NCI-H2107 (cell line): ENCODE measurements at places on chromosomes 2 and 18.
A peak's percentile ranks its signal among the peaks of the same experiment; 100 is the strongest.

DNA sequence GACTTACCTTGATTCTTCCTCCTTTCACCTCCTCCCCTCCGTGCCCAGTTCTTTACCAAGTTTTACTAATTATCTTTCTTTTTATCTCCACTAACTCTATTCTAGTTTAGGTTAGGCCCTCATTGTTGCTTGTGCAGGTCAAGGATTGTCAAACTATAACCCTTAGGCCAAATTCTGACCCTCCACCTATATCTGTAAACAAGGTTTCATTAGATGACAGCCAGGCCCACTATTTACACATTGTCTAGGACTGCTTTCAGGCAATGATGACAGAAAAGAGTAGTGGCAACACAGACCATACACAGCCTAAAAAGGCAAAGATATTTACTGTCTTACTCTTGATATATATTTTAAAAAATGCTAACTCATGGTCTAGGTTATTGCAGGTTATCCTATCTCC is 212.0 kb downstream of the RAD51AP2 start:
- DNase-seq: no peak

DNA sequence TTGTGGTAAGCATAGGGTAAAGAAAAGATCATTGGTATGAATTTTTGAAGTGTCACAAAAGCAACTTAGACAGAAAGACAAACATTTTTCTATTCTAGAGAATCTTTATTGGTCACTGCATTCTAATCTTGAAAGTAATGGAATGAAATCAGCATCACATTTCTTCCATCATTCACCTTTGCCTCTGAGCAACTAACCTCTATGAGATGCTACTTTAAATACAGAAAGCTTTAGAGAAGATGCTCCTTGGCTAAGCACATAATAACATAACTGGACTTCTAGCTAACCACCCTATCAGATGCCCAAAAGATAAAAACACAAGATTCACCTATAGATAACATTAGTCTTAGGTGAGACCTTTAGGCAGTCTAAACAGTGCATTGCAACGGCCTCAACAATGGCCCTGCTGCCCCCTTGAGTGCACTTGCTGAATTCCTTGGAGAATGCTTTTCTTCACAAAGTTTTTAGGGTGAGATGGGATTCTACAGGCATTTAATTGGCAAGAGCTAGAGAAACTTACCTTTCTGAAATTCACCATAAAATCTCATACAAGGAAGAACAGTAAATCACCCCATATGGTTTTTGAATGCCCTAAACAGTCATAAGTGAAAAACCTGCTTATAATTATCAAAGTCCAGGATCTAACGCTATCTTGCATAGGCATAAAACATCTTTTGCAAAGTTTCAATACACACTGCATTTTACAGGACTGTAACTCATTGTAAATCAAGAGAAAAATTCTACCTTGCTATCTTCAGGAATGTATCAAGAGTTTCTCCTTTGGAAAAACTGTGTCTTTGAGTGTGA is 791.3 kb upstream of the CHAC2 start:
- no peak for DNase-seq

DNA sequence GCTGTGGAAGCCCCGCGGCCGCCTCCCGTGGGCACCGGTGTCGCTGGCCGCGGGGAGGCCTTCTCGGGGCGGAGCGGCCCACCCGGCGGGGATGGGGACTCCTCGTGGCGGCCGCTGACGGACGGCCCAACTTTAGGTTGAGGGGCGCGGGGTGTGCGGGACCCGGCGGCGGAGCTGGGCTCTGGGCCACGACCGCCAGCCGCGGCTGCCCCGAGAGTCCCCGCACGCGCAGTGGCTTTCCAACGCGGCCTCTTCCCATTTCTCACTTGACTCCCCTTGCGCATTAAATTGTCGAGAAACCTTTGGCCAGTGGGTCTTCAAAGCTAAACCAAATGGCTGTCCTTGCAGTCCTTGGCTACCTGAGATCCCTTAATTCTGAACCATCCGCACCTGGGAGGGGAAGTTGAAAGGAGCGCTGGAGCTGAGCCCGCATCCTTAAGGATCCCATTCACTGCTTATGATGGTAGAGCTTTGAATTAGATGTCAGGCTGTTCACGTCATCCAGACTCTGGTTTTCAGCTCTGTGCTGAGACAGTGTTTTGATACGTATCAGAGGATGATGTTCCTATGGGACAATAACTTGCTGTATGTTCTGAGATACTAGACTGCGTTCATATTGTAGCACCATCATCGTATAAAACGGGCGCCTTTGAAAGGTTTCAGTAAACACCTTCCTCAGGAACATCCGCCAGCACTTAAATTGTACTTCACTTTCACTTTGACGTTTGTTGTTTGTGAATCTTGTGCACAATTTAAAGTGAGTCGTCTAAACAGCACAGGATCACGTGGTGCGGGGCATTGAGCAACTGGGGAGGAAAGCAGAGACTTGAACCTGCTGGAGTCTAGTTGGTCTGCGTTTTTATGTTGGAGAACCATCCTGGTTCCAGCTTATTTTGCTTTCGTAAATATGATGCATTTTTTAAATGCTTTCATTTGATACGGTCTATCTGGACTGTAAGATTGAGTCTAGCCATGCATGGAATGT is 874 bp downstream of the CLIP4 start:
- DNase-seq: no peak

- peak; percentile 1 for DNase-seq
Observed at GRCh38 chr18:10851824-10852319, 297.5 kb downstream of the PIEZO2 start.

GRCh38 chr2:70842401-70842800 is 6.8 kb upstream of the CD207 start:
- DNase-seq: no peak

DNA sequence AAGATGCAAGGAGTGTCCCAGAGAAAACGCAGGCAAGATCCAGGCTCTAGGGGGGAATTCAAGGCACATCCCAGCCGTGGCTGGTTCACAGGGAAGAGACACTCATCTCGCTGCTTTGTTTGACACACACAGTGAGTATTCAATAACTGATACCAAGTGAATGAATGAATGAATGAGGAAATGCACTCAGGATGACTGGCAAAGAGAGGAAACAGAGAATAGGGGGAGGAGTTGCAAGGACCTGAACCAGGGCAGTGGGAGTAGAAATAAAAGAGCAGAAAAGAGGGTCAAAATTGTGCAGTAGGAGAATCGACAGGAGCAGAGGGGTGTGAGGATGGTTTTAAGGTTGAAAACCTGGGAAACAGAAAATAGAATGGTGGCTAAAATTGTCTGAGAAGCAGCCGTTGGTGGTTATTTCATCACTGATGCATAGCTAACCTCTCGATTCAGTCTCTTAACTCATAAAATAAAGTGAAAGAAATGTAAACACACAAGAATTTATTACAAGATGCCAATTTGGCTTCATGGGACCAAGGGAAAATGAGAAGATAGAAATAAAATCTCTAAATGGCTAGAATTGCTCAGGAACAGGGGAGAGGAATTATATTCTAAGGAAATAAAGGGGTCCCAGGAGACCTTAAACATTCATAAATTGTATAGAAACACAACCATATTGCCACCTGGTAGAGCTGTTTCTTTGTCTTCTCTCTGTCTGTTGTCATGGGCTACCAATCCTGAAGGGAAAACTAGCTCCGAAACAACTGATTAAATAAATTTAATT is 63.9 kb upstream of the PHLPP1 start:
- DNase-seq: no peak

DNA sequence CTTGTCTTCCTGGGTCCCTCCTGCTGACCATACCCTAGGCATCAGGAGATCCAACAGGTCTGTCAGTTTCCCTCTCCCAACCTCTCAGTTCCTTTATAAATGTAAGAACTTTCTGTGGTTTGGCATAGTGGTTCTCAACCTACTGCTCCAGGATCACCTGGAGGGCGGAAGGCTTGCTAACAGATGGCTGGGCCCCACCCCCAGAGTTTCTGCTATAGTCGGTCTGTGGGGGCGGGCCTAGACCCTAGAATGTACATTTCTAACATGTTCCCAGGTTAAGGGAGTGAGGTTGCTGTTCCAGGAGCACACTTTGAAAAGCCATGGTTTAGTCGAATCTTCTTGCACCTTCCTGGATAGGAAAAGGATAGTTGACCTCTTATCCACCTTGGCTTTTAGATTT is 37.0 kb downstream of the HK2 start:
- no peak for DNase-seq

DNA sequence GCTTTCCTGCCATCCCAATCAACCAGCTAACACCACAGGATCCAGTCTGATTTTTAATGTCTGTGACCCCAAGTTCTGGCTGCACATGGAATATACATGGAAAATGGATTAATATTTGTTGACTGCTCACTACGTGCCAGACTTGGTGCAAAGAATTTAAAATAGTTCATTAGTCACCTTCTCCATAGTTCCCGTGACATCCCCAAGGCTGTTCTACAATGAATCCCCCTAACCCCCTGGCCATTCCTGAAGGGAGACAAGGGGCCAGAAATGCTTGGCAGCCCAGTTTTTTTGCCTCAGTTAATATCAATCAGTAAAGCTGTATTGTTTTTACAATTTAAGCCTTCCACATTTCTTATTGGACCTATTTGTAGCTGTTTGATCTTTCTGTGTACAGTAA is 71.0 kb upstream of the ST3GAL5 start:
- DNase-seq: no peak

DNA sequence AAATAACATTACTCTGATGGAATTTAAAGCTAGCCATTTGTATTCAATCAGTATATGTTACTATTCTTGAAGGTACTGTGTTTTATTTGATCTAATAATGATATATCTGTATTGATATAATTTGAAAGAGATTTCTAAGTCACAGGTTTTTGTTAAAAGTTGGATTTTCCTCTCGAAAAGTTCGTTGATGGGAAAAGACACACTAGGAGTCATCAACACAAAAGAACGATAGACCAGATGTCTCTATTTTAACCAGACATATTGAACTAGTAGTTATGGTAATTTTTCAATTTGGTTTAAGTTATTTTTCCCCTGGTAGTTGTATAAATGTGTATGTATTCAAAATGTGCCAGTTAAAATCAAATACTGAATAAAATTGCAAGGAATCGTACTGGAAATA is 2.5 kb downstream of the ASXL3 start:
- DNase-seq: no peak

- DNase-seq: no peak
Observed at GRCh38 chr18:77093586-77093985, 39.0 kb downstream of the MBP start.
